ENCODE measurements at places on chromosomes 7 and 10.

DNA sequence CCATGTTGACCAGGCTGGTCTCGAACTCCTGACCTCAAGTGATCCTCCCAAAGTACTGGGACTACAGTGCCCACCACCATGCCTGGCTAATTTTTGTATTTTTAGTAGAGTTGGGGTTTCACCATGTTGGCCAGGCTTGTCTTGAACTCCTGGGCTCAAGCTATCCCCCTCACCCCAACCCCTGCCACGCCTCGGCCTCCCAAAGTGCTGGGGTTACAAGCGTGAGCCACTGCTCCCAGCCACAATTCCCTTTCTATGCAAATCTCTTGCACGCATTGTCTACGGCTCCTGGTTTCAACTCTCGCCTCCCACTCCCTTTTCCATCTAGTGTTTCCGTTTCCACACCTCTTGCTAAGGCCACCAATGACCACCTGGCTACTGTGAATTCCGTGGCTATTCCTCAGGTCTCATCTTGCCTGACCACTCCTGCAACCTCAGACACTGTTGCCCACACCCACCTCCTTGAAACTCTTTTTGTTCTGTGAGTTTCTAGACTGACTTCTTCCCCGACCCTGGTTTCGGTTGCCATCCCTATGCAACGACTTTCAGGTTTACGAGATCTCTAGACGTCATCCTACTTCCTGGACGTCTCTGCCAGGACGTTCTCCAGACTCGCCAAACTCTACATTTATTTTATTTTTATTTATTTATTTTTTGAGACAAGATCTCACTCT, 3.4 kb downstream of the CLDN3 start:
- no peak for DNase-seq

DNA sequence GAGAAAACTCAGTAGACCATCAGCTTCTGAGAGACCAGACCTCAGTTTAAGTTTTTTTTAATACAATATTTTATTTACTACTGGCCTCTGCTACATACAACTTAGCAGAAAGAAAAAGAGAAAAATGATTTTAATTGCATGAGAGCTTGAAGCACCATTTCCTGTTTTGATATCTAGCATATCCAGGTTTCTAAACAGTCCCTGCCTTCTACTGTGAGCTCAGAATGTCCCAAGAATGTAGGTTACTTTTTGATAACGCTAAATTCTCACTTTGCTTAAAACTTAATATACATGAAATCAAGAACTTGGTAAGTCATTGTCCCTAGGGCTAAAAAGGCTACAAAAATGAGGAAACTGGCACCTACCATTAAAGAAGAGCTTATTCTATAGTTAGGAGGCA, 7.0 kb downstream of the TMEM243 start:
- no peak for DNase-seq

DNA sequence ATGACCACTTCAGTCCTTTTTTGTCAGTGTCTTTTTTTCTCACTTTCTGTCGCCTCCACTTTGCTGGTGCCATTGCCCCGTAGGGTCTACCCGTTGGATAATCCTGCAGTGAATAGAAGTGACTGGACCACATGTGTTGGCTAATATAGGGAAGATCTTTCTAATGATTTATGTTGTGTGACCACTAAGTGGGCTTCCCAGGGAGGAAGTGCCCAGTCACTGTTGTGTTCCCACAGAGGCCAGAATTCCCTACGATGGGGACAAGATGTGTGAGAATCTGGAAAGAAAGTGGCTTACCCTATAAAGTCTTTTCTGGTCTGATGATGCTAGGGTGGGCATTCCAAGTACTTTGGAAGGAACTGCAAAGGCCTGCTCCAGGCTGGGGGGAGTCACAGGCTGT, 28.4 kb upstream of the SMC3 start:
- DNase-seq: no peak

- DNase-seq: no peak
Observed at GRCh38 chr7:84113286-84113685, 81.3 kb downstream of the SEMA3A start.

- DNase-seq: peak; percentile 24
Observed at GRCh38 chr7:116809636-116810266, 52.6 kb upstream of the CAPZA2 start.
